ENCODE measurements at places on chromosomes 5 and 9.

DNA sequence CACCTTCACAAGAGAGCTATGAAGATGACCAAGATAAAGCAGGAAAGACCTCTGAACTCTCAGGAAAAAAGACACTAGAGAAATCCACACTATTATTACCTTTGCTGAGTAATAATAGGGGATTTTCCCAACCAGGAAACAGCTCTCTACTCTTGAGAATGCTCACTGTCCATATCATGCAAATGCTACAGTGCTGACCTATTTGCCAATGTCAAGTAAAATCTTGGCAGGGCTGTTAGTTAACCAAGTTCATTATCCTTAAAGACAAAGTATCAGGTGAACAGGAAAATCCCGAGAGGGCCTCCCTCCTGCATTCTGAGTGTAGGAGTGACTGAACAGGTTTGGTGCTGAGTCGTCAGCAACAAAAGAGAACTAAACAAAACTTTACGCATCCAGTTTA, 306.6 kb downstream of the ACTL7B start:
- DNase-seq = no peak

DNA sequence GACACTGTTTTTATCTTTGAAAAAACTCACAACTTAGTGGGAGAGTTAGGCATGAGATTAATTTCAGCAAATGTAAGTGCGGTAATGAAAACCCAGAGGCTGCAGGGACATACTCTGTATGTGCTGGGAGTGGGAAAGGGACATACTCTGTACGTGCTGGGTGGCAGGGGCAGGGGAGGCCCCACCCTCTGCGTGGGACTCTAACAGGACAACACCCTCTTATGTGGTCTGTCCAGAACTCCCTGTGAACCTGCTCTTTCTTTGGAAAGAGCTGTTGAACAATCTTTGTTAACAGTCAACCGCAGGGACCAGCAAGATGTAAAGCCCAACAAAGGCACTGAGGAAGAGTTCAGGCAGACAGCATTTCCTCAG, 2.4 kb downstream of the MLANA start:
- DNase-seq = no peak

DNA sequence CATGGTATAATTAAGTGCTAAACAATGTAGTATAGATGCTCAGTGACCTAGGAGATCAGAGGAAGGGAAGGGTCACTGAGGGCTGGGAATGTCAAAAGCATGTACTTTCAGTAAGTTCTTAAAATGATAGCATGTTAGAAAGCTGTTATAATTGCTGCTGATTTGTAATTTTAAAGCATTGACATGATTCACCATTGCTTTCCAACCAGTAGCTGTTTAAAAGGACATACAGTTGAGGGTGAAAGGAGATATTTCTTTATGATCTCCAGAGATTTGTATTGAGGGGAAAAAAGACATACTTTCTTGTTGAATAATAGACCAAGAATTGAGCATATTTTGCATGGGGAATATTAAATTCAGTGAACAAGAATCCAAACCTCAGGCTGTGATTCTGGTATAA, 1.2 kb upstream of the SLC1A3 start:
- DNase-seq = peak; percentile 53

- DNase-seq = no peak
Measured at GRCh38 chr5:99104538-99105132, 175.8 kb upstream of the CHD1 start.

DNA sequence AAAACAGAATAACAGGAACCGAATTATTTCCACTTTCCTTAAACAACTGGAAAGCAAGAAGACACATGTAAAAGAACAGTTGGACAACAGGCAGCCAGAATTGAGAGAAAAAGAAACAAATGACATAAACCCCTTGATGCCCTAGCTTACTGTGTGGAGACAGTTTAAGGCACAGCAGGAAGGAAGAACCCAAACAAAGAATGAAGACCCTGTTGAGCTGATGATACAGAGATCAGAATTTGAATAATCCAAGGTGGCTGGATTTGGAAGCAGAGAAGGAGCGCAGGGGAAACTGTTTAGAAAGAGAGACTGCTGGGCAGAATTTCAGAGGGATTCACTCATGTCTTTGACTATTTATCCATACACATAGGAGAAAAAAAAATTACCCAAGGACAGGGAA, 316.3 kb upstream of the POU5F2 start:
- DNase-seq = no peak

- DNase-seq = no peak
Measured at GRCh38 chr5:58362135-58362534, 97.8 kb downstream of the PLK2 start.

DNA sequence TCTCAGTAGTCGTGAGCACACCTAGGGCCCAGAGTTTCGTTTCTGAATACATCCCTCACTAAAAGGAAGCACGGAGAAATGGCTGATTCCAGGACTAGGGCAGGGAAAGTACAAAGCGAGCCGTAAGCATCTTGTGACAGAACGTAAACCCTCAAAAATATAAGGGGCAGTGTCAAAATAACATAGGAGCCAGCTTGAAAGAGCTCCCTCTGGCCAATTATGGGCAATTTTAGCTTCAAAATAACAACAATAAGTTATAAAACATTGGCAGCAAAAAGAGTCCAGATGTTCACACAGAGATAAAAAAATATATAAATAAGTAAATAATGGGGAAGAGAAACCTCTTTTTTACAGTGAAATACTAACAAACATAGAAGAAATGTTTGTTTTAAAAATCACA, 18.5 kb upstream of the GLIS3 start:
- no peak for DNase-seq

DNA sequence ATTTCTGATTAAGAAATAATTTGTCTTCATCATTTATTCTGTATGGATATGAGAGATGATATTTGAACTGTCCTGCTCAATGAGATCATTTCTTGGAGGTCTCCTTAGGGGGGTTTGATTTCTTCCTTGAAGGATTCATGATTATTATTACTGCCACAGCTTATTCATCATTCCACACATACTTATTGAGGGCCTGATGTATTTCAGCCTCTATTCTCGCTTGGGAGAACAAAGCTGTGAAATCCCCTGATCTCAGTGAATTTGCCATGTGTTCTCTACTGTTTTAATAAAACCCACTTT, 36.9 kb downstream of the PARP8 start:
- DNase-seq = no peak

DNA sequence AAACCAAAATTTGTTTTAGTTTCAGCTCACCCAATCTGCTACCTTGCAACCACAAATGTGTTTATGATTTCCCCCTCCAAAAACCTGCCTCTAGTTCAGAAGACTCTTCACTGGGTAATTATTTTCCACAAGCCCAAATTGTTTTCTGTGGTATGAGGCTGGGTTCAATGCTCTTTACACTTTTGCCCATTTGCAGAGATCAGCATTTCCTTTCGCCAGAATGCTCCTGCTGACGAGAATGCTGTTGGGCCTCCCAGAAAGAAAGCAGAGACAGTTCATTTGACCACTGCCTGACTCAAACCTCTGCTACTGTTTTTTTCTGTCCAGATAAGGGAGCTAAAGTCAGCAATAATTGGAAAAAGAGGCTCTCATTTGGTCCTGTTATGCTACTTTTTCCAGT, 427.3 kb downstream of the PDE4D start:
- no peak for DNase-seq

DNA sequence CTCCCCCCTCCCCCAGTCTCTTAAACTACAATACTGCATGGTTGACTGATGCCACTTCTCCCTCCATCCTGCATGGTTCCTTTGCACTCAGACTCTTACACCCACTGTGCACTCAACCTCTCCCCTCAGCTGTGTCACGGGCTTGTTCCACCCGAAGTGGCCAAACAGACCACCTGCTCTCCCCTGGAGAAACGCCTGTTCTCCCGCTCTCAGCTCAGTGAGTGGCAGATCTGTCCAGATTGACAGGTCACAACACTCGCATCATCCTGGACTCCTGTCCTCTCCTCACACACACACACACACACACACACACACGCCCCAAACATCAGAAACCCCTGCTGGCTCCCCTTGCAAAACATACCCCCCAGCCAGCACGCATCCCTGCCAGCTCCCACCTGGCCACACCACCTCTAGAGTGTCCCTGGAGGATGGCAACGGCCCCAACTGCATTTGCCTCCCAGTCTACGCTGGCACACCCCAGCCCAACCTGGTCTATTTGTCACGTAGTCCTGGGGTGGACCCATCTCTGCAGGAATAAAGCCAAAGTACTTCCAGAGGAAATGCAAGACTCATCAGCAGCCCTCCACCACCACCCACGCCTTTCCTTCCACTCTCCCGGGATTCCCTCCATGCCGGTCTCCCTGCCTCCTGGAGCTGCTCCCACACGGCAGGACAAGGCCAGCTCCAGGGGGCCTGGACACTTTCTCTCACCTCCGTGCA, 2.9 kb downstream of the OR2V1 start:
- no peak for DNase-seq

GRCh38 chr5:57715296-57715695, 232.7 kb upstream of the ACTBL2 start:
- no peak for DNase-seq
